ENCODE measurements at places on chromosomes 3 and 15. TPM values are rescaled to one million over a fixed set of nuclear protein-coding genes. Genes with fewer than 3 reads are reported as not detected.

The IL20RB gene
- 0.89 TPM for total RNA-seq

The GALNT15 gene
- 11.1 TPM for total RNA-seq

The ZMYND10 gene
- not detected for total RNA-seq

The SRGAP3 gene
- total RNA-seq, result 2.5 TPM
